CD8-positive, alpha-beta memory T cell (primary cell): ENCODE measurements at places on chromosomes 3 and 15. TPM values are rescaled to one million over a fixed set of nuclear protein-coding genes. Genes with fewer than 3 reads are reported as not detected.

The NOX5 gene
- total RNA-seq = not detected

The ANKRD63 gene
- not detected for total RNA-seq

The FAM3D gene
- total RNA-seq = not detected

The FOXB1 gene
- total RNA-seq = 0.33 TPM

The GAP43 gene
- total RNA-seq = not detected

The RETNLB gene
- not detected for total RNA-seq

The TERC gene
- 15.5 TPM for total RNA-seq

The VGLL3 gene
- total RNA-seq = not detected

The ZMAT3 gene
- 16.3 TPM for total RNA-seq

The SLC9C1 gene
- not detected for total RNA-seq

The NIT2 gene
- 83.0 TPM for total RNA-seq

The ADCY5 gene
- not detected for total RNA-seq

The CYP1A2 gene
- total RNA-seq = not detected

The CYP8B1 gene
- total RNA-seq = not detected

The FEZF2 gene
- total RNA-seq = not detected

The DUSP7 gene
- 26.3 TPM for total RNA-seq

The TMEM40 gene
- total RNA-seq = not detected

The TGFBR2 gene
- 56.3 TPM for total RNA-seq

The KLHL40 gene
- not detected for total RNA-seq

The TMIE gene
- total RNA-seq = 0.16 TPM

The SIDT1 gene
- 16.6 TPM for total RNA-seq

The PPP1R14D gene
- not detected for total RNA-seq

The CORO2B gene
- not detected for total RNA-seq

The REC114 gene
- total RNA-seq = not detected

The PLA2G4D gene
- not detected for total RNA-seq
